ENCODE measurements at places on chromosomes 4 and X.

- H3K27me3 ChIP-seq, result no peaks in the 10 kb centered on the region
- no peaks in the 10 kb centered on the region for H3K36me3 ChIP-seq
- no peaks in the 10 kb centered on the region for H3K4me1 ChIP-seq
- DNase-seq, result no peak
- H3K27ac ChIP-seq, result no peak overlapping the region
These were observed 7.8 kb upstream of the RRAGB start for GRCh38 chrX:55709735-55710134.

DNA sequence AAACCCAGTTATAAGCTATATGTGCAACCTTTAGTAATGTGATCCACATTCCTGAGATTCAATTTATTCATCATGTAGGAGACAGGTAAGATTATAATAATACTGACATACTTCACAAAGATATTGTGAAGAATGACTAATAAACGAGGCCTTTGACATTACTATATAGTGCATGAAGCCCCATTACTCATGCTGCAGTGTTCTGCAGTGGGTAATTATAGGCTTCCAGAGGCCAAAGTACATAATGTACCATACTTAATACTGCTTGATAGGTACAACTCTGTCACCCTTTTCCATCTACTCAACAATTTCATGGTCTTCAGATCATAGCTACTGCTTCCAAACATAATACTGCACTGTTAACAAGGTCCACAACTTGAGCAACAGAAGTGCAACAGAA, 68.9 kb downstream of the COL25A1 start:
- no peaks in the 10 kb centered on the region for H3K36me3 ChIP-seq
- no peak overlapping the region for H3K27ac ChIP-seq
- DNase-seq, result no peak
- H3K4me3 ChIP-seq, result no peak overlapping the region

DNA sequence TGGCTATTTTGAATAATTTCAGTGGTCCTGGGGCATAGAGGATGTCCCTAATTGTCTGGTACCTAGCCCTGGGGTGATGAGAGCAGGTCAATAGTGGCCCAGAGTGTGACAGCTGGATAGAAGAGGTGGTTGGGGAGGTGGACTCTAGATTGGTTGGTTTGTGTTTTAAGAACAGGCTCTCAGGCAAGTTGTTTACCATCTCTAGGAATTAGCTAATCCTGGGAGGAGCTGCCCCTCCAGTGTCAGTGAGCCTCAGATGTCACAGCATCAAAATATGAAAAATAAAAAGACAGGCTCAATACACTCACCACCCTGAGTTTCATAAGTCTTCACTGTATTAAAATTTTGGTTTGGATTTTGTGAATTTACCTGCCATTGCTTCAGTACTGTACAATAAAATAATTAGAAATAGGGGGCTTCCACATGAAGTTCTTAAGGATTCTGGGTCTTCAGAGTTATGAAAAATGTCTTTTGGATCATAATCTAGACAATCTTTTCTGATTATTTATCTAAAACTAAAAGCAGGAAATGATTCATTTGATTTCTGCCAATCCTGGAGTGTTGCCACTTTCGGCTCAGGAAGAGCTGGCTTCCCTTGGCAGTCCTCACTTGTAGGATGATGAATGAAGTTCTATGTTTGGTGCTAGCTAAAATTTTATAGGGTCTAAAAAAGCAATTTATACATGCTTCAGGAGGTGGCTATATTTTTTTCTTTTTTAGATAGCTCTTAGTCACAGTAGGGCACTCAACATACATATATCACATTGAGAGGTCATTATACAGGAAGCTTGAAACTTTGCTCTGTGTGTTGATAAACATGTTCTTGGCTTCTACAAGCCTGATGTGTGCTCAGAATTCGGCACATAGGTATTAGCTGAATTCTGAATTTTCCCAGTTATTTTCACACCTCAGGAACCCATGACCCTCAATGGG, 395.1 kb downstream of the RAB28 start:
- no peaks in the 10 kb centered on the region for H3K4me1 ChIP-seq
- H3K4me3 ChIP-seq, result no peak overlapping the region
- H3K27ac ChIP-seq, result no peak overlapping the region
- DNase-seq, result no peak

DNA sequence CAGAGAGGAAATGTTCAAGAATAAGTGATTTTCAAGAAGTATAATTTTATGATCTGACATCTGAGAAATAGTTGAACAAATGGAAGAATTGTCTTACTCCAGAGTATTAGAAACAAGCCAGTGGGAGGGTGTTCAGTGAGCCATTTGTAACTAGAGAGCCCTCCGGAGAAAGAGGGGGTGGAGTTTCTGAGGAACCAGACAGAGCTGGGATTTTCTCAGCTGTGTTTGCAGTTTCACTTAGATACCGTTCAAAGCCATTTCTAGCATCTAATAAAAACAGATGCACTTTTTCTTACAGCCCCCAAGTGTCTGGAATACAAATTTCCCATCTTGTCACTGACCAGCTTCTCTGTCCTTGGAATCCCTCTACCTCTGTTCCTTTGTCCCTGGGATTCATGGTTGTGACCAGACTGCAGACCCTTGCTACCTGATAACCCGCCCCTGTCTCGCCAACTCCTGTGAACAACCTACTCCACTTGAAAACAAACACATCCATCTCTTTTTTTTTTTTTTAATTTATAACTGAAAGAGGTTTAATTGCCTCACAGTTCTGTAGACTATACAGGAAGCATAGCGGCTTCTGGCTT, 132.8 kb upstream of the KLF3 start:
- H3K27ac ChIP-seq, result no peak overlapping the region
- H3K4me1 ChIP-seq, result peaks cover 36% of the 10 kb centered on the region
- no peaks in the 10 kb centered on the region for H3K27me3 ChIP-seq
- no peak overlapping the region for H3K4me3 ChIP-seq
- no peak for DNase-seq

GRCh38 chrX:150693725-150694574, 754 bp downstream of the MTMR1 start:
- peak overlapping the region; percentile 71 for H3K27ac ChIP-seq
- no peaks in the 10 kb centered on the region for H3K36me3 ChIP-seq

GRCh38 chrX:15340867-15341266, 5.5 kb upstream of the PIGA start:
- H3K36me3 ChIP-seq, result no peaks in the 10 kb centered on the region
- H3K4me1 ChIP-seq, result peaks cover 8% of the 10 kb centered on the region
- peaks cover 5% of the 10 kb centered on the region for H3K27me3 ChIP-seq
- H3K27ac ChIP-seq, result no peak overlapping the region
- no peak overlapping the region for H3K4me3 ChIP-seq

GRCh38 chrX:41265615-41266014, 68.3 kb upstream of the DDX3X start:
- DNase-seq, result peak; percentile 23
- H3K36me3 ChIP-seq, result no peaks in the 10 kb centered on the region
- no peaks in the 10 kb centered on the region for H3K27me3 ChIP-seq
- H3K4me1 ChIP-seq, result no peaks in the 10 kb centered on the region

GRCh38 chr4:132123870-132124623, 1025.0 kb upstream of the PCDH10 start:
- no peaks in the 10 kb centered on the region for H3K27me3 ChIP-seq
- no peaks in the 10 kb centered on the region for H3K36me3 ChIP-seq
- no peak for DNase-seq
- no peaks in the 10 kb centered on the region for H3K4me1 ChIP-seq
- no peak overlapping the region for H3K27ac ChIP-seq

DNA sequence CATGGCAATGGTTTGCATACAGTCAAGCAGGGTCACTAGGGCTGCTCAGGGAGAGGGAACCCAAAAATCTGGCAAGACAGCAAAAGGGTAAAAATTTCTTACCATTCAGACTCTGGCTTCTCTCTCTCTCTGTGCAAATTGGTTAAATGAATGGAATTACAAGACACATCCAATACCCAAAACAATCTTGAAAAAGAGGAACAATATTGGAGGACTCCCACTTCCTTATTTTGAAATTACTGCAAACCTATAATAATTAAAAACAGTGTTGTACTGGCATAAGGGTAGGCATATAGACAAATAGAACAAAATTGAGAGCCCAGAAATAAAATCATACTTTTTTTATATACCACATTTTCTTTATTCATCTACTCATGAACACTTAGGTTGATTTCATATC, 24.1 kb downstream of the ETDA start:
- no peak overlapping the region for H3K27ac ChIP-seq
- no peaks in the 10 kb centered on the region for H3K36me3 ChIP-seq
- H3K27me3 ChIP-seq, result no peaks in the 10 kb centered on the region
- no peak overlapping the region for H3K4me3 ChIP-seq
- H3K4me1 ChIP-seq, result no peaks in the 10 kb centered on the region

GRCh38 chr4:183416879-183417755, 27.3 kb upstream of the CDKN2AIP start:
- no peaks in the 10 kb centered on the region for H3K4me1 ChIP-seq
- DNase-seq, result no peak
- H3K27me3 ChIP-seq, result no peaks in the 10 kb centered on the region
- no peaks in the 10 kb centered on the region for H3K36me3 ChIP-seq

DNA sequence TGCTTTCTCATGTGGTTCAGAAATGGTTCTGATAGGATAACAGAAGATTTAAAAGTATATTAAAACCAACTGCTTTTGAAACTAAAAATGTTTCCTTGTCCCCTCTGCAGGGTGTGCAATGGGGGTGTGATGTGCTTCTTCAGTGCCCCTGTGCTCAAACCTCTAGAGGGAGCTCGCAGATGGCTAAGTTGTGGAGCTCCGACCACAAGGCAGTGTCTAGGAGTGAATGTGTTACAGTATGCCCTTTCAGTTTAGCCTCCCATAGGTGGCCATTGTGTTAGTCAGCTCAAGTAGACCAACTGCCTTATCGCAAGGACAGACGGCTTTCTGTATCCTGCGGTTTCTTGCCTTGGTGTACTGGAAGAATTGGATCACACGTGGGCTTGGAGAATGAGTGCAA, 130.5 kb downstream of the TENT5D start:
- no peak overlapping the region for H3K4me3 ChIP-seq
- no peaks in the 10 kb centered on the region for H3K36me3 ChIP-seq
- H3K27me3 ChIP-seq, result no peaks in the 10 kb centered on the region
- no peak for DNase-seq
- no peak overlapping the region for H3K27ac ChIP-seq
- no peaks in the 10 kb centered on the region for H3K4me1 ChIP-seq

Data from CD4-positive, alpha-beta memory T cell (primary cell).